ENCODE measurements at places on chromosomes 6 and 20. TPM values are rescaled to one million over a fixed set of nuclear protein-coding genes. Genes with fewer than 3 reads are reported as not detected.

Gene COL10A1
- not detected for total RNA-seq

Gene OSER1
- total RNA-seq = 25.7 TPM

Gene PXDC1
- 0.15 TPM for total RNA-seq

Gene PPP1R3G
- total RNA-seq = not detected

Gene ZNF512B
- 12.1 TPM for total RNA-seq

Gene TFAP2A
- not detected for total RNA-seq

Gene TTK
- 19.4 TPM for total RNA-seq

Gene BLCAP
- 37.5 TPM for total RNA-seq

Gene MAVS
- total RNA-seq = 34.8 TPM

- DNase-seq = no peak
Observed at GRCh38 chr6:156946370-156946936, 169.3 kb downstream of the ARID1B start.

GRCh38 chr6:52518279-52518945 lies 58.4 kb downstream of the TRAM2 start:
- DNase-seq = no peak

DNA sequence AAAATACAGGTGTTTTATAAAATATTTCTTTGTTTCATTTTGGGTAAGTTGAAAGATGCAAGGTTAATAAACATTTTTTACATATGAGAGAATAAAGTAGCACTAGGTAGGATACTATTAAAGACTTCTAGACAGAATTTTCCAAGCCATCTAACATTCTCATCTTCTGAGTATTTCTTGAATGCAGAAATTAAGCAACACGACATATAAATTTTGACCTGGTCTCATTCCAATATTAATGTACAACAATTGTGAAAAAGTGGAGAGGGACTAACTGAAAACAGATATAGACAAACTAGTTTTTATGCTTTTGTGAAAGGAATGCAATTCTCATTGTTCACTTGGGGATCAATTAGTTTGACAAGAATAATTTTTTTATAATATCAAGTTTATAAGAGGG lies 11.5 kb upstream of the FOXO3 start:
- DNase-seq = no peak

- DNase-seq = no peak
Observed at GRCh38 chr20:34177052-34177451, 64.2 kb upstream of the ASIP start.

- no peak for DNase-seq
Observed at GRCh38 chr6:73513496-73513854, 7.4 kb downstream of the EEF1A1 start.

GRCh38 chr6:13427801-13428582 lies 59.4 kb downstream of the GFOD1 start:
- DNase-seq = peak; percentile 53

GRCh38 chr20:62040381-62040922 lies 25.2 kb downstream of the TAF4 start:
- peak; percentile 18 for DNase-seq

DNA sequence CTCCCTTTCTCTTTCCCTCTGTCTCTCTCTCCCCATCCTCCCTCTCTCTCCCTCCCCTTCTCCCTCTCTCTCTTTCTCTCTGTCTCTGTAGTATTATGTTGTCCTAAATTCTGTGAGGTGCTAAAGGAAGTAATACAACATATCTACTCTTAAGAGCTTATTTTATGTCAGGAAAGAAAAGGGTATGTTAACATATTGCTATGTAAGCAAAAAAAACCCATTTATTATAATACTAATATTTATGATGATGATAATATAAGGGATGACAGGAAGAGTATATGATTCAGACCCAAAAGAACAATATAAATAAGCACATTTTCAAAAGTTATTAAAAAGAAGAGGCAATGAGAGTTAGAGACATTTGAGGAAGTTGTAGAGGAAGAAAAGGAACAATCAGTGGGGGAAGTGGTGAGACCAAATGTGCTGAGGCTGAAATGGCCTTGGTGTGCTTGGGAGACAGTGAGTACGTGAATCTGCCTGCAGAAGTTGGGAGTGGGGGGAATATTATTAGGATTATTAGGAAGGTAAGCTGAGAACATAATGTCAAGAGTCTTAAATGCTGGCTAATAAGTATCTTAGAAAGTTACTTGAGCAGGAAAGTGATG lies 303.6 kb upstream of the FERMT1 start:
- DNase-seq = no peak

- no peak for DNase-seq
Observed at GRCh38 chr6:7916959-7917358, 6.4 kb upstream of the TXNDC5 start.

- DNase-seq = no peak
Observed at GRCh38 chr6:134058622-134059366, 6.4 kb upstream of the SLC2A12 start.

- no peak for DNase-seq
Observed at GRCh38 chr20:12237772-12238171, 320.1 kb downstream of the BTBD3 start.

DNA sequence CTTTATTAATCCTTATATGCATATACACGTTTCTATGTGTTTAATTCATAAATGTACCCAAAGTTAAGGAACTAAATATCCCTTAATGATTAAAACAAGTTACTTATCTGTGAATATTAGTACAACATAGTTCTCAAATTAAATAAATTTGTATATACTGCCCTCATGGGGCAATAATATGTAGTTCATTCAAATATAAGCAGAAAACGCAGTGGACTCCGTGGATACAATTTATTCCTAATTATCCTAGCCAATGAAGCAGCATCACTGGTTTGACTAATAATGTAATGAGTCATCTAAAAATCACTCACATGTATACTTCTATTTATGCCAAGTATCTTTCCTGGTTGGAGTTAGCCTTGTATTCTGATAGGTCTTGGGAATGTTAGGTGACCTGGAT lies 111.6 kb downstream of the TBC1D32 start:
- no peak for DNase-seq

- no peak for DNase-seq
Observed at GRCh38 chr6:11598687-11599086, 61.1 kb downstream of the TMEM170B start.

GRCh38 chr20:63497946-63498935 lies 642 bp downstream of the EEF1A2 start:
- peak; percentile 46 for DNase-seq

DNA sequence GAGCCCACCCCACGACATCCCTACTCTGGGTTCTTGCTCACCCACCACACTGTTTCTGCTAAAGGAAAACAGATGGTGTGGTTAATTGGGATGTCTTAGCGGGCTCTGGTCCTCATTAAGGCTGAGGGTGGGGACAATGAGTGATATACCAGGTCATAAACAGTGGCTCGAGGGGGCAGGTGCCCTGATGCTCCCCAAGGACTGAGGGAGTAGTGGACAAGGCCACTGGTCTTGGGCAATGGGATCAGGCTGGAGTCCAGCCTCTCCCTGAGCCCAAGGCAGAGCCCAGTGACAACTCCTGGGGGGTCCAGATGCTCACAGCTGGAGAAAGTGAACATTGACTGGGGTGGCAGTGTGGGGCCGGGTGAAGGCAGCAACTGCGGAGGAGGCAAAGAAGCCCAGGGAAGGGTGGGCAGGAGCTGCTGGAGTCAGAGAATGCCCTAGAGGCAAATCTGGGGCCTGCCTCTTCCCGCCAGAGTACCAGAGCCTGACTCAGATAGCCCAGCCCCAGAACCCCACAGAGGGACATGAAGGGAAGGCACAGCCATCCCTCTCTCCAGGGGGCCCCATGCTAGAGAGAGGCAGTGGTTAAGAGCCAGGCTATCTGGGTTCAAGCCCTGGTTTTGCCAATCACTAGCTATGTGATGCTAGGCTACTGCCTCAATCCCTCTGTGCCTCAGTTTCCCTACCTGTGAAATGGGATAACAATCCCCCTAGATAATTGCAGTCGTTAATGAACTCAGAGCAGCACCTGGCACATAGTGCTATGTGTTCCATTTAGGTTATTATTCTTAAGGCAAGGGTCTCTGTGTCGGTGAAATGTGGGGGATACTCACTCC lies 72.3 kb downstream of the MRPL14 start:
- no peak for DNase-seq

DNA sequence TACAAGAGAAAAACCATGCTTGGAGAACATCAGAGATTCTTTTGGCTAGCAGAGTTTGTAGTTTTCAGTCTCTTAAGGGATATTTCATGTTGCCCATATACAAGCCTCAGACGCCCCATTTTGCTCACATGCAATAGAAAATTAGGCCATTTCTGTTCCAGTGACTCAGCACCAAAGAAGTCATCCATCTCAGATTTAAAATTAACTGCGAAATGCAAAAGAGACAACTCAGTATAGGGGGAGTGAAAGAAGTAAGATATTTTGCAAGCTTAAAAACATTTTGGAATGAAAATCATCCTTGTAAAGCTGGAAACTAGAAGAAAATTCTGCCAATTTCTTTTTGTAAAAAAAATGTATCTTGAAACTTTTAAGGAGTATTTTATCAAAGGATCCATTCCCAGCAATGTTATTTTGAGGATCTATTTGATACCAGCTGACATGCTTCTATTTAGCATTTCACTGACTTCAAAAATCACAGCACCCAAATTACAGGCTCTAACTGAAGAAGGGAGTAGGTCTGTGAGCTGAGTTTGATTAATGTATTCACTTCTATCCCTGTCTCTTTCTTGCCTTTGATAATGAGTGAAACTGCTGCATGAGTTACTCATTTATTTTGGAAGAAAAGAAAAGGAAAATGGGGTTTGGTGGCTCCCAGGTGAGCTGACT lies 223.7 kb upstream of the SULF2 start:
- DNase-seq = no peak

DNA sequence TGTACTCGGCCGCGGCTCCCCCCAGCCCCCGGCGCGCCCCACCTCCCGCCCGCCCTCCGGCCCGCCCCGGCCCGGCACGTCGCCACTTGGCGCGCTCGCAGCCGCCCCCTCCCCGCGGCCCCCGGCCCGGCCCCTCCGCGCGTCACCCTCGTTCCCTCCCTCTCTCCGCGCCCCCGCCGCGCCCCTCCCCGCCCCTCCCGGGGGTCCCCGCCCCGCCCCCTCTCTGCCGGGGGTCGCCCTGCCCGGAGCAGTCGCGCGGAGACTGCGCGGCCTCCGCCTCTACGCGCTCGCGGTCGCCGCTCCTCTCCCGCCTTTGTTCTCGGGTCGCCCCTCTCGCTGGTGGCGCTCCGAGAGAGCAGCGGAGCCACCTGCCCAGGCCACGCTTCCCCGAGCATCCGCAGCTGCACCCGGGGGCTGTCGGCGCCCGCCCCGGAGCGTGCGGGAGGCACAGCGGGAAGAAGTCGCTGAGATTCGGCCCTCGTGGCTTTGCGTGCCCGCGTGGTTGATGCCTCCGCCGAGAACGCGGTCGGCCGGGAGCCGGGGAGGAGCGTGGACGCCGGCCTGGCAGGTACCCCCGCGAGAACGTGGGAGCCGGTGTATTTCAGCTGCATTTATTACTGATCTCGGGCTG lies at the start of gene PHF10:
Gene PHF10, minus strand, starts transcription at position 7 of the 631 bp plus-strand sequence. CDS start 569 bp downstream, outside the sequence.
- peak; percentile 63 for DNase-seq

DNA sequence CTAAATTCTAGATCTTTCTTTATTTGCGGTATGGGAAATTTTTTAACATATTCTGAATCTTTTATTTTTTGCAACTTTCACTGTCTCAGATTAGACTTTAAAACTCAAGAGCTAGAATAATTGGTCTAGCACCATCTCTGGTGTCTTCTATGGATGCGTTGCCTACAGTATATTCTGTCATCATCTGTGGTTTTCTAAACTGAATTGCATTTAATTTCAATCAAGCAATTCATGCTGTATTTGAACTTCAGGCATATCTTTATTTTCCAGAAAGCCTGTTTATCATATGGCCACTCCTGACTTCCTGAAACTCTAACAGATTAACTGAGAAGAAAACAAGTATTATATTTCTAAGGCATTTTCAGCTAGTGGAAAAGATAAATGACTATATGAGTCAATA lies 281.6 kb downstream of the PLCB1 start:
- DNase-seq = no peak

- DNase-seq = no peak
Observed at GRCh38 chr6:12418946-12419345, 128.8 kb downstream of the EDN1 start.

GRCh38 chr6:143376861-143377260 lies 73.6 kb downstream of the ADAT2 start:
- no peak for DNase-seq

DNA sequence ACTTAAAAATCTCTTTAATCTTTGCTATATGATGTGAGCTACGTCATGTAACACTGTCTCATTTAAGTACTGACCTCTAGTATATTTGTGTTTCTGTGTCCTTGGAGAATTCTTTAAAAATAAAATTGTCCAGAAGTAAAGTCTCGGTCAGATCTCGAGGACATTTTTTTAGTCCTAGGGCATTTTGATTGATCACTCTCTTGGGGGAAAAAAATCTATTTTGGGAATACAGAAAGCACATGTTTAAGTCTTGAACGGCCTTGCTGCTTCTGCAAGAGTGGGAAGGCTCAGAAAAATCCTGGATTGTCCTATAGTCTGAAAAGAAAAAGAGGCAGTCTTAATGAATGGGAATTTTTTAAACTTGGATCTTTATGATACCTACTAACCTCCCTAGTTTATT lies 234.3 kb downstream of the UTRN start:
- DNase-seq = no peak

GRCh38 chr6:36245572-36246061 lies 24.2 kb upstream of the PNPLA1 start:
- DNase-seq = no peak

Data from CD8-positive, alpha-beta memory T cell (primary cell).